A549 treated with RU486 at 1 μM for 4 hours (cell line): ENCODE measurements at places on chromosomes 7 and 10. TPM values are rescaled to one million over a fixed set of nuclear protein-coding genes. Genes with fewer than 3 reads are reported as not detected.

FAM25C gene
- total RNA-seq: 2.4 to 3.8 TPM (median 2.5 TPM) in 3 of 5 replicates, not detected in the others

KCP gene
- 0.08 to 0.18 TPM (median 0.14 TPM) in 5 replicates for total RNA-seq

RELN gene
- total RNA-seq: 0.12 to 0.13 TPM in 2 of 5 replicates, not detected in the others

WEE2 gene
- total RNA-seq: not detected in 5 replicates

KIAA1549 gene
- 5.7 to 8.2 TPM (median 7.2 TPM) in 5 replicates for total RNA-seq

LRCH4 gene
- 8.9 to 16.3 TPM (median 13.9 TPM) in 5 replicates for total RNA-seq

FAM170B gene
- total RNA-seq: not detected in 5 replicates

PCGF5 gene
- total RNA-seq: 30.6 to 36.9 TPM (median 35.2 TPM) in 5 replicates

ACTL6B gene
- not detected in 5 replicates for total RNA-seq

GDF10 gene
- total RNA-seq: 0.05 to 0.12 TPM in 2 of 5 replicates, not detected in the others

HIP1 gene
- total RNA-seq: 14.3 to 18.9 TPM (median 18.1 TPM) in 5 replicates

ASZ1 gene
- total RNA-seq: not detected in 5 replicates

IGFBP1 gene
- total RNA-seq: 26.0 to 46.0 TPM (median 41.8 TPM) in 5 replicates

SMC3 gene
- 31.2 to 70.4 TPM (median 47.8 TPM) in 5 replicates for total RNA-seq

FAM3C gene
- 38.8 to 44.7 TPM (median 40.4 TPM) in 5 replicates for total RNA-seq

KLF14 gene
- total RNA-seq: 0.05 to 0.06 TPM in 2 of 5 replicates, not detected in the others
